ENCODE measurements at places on chromosomes 2 and 18.

GRCh38 chr18:46849007-46849406 is 68.3 kb downstream of the PIAS2 start:
- no peak for DNase-seq

DNA sequence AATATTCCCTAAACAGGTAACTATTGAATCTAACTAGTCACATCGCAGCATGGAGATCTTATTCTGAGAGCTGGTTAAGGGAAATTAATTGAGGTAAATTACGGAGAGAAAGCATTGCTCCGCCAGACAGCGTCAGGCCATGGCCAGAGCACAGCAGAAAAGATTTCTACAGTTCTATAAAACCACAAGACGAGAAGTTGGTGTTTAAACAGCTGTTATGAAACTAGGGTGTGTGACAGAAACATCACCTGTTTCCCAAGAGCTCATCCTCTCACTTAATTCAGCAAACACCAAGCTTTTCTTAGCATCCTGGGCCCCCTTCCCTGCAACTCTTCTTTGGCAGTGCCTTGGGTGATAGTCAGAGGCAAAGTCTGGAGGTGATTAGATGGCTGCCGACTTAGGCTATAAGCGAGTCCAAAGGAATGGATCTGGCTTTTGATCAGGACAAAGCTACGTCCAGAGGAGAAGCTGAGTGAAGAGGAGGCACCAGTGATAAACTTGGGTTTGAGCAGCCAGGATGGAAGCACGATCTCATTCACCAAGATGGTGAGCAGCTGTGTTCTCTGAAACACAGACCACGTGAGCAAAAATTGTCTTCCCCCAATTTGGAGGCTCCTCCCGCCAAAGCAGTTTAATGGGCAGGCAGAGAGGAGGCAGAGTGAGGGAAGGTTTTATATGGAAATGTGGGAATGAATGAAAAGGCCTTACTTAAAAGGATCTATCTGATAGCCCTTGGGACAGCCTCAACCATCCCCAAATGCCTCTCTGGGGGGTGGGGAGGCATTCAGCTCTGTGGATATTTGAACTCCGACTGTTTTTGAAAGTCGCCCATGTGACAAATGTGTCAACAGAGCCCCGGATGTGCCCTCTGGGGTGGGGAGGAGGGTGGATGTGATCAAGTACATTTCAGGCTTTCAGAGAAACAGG is 57.8 kb downstream of the PKDCC start:
- no peak for DNase-seq

DNA sequence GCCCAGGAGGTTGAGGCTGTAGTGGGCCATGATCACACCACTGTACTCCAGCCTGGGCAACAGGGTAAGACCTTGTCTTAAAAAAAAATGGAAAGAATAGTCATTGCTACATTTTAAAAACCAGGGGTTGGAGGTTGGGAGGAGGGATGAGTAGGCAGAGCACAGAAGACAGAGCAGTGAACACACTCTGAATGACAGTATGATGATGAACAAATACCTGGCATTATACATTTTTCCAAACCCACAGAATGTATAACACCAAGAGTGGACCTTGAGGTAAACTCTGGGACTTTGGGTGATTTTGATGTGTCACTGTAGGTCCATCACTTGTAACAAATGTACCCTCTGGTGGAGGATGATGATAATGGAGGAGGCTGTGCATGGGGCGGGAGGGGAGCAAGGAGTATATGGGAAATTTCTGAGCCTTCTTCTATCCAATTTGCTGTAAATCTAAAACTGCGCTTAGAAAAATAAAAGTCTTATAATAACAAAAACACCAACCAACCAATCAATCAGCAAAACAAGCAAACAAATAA is 111.4 kb upstream of the PGAP1 start:
- DNase-seq, result no peak

DNA sequence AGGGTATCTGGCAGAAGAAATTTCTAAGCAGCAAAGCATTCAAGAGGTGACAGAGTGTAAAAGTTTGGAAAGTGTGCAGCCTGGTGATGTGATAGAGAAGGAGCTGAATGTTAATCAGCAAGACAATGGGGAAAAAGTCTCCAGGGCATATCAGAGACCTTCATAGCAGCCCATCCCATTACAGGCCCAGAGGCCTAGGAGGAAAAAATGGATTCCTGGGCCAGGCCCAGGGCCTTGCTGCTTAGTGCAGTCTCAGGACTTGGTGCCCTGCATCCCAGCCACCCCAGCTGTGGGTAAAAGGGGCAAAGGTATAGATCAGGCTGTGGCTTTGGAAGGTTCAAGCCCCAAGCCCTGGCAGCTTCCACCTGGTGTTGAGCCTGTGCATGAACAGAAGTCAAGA is 35.9 kb upstream of the ERMN start:
- DNase-seq, result no peak

GRCh38 chr2:158990397-158991214 is 22.2 kb downstream of the TANC1 start:
- DNase-seq, result no peak

- DNase-seq, result peak; percentile 82
These were observed 73.8 kb downstream of the RPIA start for GRCh38 chr2:88765154-88765888.

GRCh38 chr2:127195140-127196074 is 24.7 kb downstream of the CYP27C1 start:
- DNase-seq, result no peak

GRCh38 chr2:96547731-96548171 is 11.2 kb downstream of the ARID5A start:
- no peak for DNase-seq

DNA sequence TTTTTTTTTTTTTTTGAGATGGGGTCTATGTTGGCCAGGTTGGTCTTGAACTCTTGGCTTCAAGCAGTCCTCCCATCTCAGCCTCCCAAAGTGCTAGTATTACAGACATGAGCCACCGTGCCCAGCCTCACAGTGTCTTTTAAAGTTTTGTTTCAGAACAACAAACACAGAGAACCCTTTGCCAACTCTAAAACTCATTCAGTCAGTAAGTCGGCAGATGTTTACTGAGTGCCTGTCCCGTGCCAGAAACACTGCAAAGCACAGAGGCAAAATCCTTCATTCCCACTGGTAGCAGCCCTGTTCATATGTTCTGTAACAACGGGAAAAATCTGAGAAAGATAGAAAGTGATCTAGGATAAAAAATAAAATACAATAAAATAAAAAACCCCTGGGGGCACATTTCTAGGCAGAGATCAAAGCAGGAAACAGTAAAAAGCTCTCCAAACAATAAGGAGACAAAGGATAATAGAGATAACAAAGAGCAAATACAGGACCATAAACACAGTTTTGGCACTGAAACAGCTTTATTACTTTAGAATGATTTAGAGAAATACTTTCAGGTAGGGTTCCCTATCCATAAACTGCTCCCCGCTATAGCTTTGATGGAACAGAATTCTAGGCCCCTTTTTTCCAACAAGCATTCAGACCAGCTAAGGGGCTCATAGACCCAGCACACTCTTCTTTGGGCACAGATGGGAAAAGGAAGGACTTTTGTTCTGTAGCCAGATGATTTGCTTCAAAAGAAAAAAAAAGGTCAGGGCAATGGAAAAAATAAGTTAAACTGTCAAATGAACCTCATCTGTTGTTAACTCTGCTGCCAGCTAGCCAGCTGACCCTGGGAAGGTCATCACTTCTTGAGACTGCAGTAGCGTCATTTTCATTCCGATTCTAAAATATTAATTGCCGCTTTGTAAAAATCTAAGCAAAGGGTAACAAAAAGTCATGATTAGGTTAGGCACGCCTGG is 212.3 kb downstream of the CDH20 start:
- no peak for DNase-seq

- DNase-seq, result no peak
These were observed 46.6 kb downstream of the SPATS2L start for GRCh38 chr2:200353120-200353519.

- DNase-seq, result no peak
These were observed 298.0 kb downstream of the TRIB2 start for GRCh38 chr2:13014783-13015182.

DNA sequence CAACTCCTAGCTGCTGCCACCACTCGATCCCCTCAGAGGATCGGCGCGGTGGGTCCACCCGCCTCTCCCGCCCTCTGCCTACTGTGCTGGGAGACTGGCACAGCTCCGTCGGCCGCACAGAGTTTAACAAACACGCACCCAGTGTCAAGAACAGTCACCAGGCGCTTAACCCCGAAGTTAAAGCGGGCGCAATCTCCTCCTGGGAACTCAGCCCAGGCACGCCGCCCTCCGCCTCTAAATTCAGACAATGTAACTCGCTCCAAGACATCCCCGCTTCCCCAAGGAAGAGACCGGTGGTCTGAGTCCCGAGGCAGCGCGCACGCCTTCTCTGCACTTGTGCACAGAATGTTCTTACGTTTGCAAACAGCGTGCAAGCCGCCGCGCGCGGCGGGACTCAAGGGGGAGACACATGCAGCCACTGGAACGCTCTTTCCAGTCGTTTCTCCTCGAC is 533 bp downstream of the CXCR4 start:
- DNase-seq, result no peak

- DNase-seq, result no peak
These were observed 131.7 kb downstream of the BCL2L11 start for GRCh38 chr2:111252436-111252835.

DNA sequence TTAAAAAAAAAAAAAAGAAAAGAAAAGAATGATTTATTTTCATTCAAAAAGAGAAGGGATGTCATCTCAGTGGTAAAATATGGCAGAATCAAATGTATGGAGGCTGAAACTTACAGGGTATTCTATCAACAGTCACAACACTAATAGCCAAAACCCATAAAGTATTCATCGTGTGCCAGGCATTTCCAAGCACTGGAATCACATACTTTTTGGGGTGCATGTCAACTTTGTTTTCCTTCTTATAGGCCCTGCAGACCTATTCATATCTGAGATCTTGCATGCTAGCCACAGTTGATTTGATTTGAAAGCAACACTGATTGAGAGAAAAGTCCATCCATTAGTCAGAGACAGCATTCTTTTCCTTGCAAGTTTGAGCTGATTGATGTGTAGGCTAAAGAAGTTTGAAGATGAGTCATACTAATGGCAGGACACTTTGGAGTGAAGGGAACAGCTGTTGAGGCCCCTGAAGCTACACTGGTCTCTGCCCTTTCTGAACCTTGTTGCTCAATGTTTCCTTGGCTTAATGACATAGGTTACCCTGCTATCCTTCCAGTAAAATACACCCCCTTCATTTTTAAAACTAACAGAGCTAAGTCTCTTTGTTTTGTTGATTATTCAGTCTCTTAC is 22.0 kb downstream of the KATNAL2 start:
- no peak for DNase-seq

GRCh38 chr2:151264157-151264825 is 2.6 kb upstream of the RBM43 start:
- no peak for DNase-seq

- no peak for DNase-seq
These were observed 300.2 kb upstream of the ETAA1 start for GRCh38 chr2:67096886-67097285.

DNA sequence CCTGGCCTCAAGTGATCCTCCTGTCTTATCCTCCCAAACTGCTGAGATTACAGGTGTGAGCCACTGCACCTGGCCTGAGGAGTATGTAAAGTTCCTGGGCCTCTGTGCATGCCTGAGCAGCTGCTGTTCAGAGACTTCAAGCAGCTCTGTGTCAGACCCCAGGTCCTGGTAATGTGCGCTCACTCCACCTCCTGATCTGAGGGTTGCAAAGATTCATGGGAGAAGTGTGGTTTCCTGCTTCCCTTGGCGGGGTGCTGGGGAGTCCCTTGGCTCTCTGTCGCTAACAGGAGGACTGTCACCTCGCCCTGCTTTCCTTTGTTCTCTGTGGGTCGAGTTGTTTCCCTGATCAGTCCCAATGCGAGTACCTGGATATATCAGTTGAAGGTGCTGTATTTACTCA is 8.6 kb upstream of the IL36A start:
- DNase-seq, result no peak

DNA sequence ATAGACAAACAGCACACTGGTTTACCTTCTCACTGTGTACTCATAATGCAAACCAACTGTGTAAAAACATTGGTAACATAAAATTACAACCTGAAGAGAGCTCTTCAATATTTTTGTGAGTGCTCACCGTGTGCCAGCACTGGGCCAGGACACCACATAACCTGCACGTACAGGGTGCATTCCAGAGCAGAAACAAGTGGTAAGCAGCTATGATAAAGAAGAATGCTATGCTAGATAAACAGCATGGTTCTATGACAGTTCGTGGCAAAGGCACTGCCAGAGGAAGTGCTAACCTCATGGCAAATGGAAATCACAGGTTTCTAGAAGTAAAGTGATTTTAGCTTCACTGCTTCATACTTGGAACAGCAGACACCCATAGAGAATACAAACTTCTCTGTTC is 343.5 kb downstream of the MTX2 start:
- DNase-seq, result no peak

- DNase-seq, result no peak
These were observed 301.6 kb downstream of the BCL2 start for GRCh38 chr18:63017977-63018376.

- DNase-seq, result no peak
These were observed 57.6 kb downstream of the LONRF2 start for GRCh38 chr2:100264651-100265050.

GRCh38 chr2:181552808-181553207 is 95.6 kb downstream of the ITGA4 start:
- DNase-seq, result no peak

DNA sequence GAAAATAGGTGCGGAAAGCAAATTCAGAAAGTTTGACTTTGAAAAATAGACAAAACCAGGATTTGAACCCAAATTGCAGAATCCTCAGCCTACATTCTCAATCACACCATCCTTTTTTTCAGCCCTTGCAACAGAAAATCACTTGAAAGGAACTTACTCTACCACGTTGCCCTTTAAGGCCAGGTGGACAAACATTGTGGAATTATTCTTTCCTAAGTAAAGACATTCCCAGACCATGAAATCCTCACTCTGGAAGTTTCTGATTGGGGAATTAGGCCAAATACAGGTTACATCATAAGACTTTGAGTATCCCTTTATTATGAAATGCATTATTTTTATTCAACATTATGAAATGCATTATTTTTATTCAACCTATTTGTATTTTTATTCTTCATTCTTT is 259.4 kb downstream of the RAD51AP2 start:
- DNase-seq, result no peak

DNA sequence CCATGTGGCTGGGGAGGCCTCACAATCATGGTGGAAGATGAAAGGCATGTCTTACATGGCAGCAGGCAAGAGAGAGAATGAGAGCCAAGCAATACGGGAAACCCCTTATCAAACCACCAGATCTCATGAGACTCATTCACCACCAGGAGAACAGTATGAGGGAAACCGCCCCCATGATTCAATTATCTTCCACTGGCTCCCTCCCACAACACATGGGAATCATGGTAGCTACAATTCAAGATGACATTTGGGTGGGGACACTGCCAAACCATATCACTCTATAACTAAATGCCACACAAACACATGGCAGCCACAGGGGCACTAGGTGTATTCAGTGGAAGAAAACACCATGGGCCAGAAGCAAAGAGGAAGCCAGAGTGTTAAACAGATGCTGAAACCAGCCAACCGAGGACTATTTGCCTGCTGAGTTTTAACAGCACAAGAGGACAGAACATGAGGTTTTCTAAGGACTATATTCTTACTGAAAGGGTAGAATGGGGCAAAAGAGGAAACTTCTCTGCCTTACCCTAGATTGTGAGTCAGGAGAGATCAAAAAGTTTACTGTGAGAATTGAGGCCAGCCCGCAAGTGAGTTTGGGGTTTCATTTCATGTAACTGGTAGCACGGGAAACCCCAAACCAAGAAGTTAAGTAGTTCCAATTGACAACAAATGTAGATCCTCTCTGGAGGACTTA is 49.2 kb downstream of the SIGLEC15 start:
- DNase-seq, result no peak

Measured in H1 (cell line).